Cardiac muscle cell (in vitro differentiated cells and primary cell): ENCODE measurements at places on chromosomes 2 and 18. TPM values are rescaled to one million over a fixed set of nuclear protein-coding genes. Genes with fewer than 3 reads are reported as not detected.

DNA sequence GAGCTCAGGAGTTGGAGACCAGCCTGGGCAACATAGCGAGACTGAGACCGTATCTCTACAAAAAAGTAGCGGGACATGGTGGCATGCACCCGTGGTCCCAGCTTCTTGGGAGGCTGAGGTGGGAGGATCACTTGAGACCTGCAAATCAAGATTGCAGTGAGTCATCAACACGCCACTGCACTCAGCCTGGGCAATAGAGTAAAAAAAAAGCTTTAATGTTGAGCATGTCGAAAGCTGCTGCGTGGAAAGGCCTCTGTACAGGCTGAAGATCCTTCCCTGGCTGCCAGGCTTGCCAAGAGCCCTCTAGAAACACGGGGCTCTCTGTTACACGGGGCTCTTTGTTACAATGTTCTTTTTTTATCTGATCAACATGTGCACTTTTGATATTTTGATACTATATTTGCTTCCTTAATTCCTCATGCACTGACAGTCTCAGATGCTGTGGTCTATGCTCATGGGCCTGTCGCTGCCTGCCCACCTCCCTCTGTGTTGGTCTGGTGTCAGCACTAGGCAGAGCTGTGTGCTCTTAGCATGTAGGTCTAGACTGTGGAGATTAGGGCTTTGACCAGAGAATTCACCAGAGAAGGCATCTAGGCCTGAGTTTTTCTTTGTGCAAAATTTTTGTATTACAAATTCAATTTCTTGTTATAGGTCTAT lies 18.7 kb downstream of the CLK1 start:
- no peak overlapping the region for H3K27ac ChIP-seq
- no peaks in the 10 kb centered on the region for H3K4me1 ChIP-seq
- H3K27me3 ChIP-seq: no peaks in the 10 kb centered on the region
- no peaks in the 10 kb centered on the region for H3K36me3 ChIP-seq
- no peak overlapping the region for H3K4me3 ChIP-seq

DNA sequence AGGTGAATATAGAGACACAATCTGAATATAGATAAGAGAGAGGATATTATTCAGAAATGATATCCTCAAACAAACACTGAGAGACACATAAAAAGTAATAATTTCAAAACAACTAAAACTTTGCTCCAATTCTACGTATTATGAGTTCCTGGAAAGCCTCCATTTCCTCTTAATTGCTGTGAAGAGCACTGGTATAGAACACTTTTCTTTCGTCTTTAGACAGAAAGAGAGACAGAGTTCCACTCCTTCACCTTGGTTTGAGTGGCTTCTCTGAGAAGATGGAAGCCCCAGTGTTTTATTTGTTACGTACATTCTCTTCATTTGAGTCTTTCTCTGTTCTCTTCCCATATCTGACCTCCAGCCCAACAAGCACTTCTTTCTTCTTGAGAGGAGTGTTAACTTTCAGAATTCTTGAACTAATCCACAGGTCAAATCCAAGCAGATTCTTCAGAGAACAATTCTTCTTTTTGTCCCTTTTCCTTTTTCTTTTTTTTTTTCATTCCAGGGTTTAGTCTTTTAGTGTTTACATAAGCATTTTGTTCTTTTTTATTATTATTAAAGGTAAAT lies 6.4 kb upstream of the PIK3C3 start:
- no peaks in the 10 kb centered on the region for H3K36me3 ChIP-seq
- no peak overlapping the region for H3K4me3 ChIP-seq
- H3K4me1 ChIP-seq: no peaks in the 10 kb centered on the region
- no peaks in the 10 kb centered on the region for H3K27me3 ChIP-seq
- no peak for DNase-seq

DNA sequence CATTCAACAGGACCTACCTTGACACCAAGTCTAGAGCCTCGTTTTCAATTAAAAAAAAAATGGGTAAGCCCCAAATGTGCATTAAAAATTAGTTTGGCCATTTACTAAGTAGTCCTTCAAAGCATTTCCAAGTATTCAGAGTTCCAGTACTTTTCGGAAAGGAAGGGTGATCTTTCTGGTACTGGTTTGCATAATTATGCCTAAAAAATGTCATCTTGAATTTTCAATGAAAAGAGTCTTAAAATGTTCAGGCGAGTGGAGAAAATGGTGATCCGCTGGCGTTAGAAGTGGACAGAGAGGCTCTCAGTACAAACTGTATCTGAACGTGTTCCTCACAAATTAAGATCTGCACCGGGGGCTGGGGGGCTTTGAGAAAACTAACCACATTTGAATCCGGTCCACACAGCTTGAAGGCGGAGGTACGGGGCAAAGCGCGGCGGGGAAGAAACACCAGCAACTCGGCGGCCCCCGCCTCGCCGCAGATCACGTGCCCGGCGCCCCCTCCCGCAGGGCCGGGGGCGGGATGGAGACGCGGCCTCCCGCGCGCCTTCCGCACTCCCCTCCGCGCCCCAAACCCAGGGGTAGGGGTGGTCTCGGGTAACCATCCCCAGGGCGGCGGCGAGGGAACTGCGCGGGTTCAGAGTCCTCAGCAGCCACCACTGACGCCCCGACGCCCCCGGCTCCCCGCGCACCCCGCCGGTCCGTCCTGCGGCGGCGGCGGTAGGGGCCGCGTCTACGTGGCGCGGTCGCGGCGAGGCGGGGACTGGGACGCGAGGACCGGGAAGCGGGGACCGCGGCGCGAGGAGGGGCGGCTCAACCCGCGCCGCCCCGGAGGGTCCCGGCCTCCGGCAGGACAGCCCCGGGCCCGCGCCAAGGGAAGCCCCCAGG lies 564 bp downstream of the LPIN2 start:
- peaks cover 17% of the 10 kb centered on the region for H3K36me3 ChIP-seq
- peak; percentile 30 for DNase-seq
- H3K27me3 ChIP-seq: no peaks in the 10 kb centered on the region
- peak overlapping the region; percentile 80 for H3K4me3 ChIP-seq
- peak overlapping the region; percentile 98 for H3K27ac ChIP-seq
- peaks cover 10% of the 10 kb centered on the region for H3K4me1 ChIP-seq

DNA sequence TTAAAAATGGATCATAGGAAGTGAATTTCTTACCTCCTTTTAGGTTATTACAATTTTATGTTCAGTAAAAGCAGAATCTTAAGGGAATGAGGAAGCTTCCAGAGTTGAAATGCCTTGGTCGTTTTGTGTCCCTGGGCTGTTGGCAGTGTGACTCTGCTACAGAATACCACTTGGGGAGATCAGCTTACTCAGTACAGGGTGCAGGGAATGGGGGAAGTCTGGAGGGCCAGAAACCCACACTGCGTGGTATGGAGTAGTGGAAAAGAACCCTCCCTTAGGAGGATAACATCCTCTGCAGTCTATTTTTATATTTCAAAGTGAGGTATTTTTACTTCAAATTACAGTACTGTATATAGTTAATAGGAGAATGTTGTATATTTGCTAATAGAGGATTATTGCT lies 51.1 kb downstream of the R3HDM1 start:
- H3K27ac ChIP-seq: no peak overlapping the region
- no peaks in the 10 kb centered on the region for H3K36me3 ChIP-seq
- DNase-seq: no peak
- H3K27me3 ChIP-seq: no peaks in the 10 kb centered on the region

- no peaks in the 10 kb centered on the region for H3K4me1 ChIP-seq
- H3K36me3 ChIP-seq: no peaks in the 10 kb centered on the region
- DNase-seq: no peak
- no peak overlapping the region for H3K4me3 ChIP-seq
- no peaks in the 10 kb centered on the region for H3K27me3 ChIP-seq
These were observed 164.8 kb downstream of the ARHGAP15 start for GRCh38 chr2:143294068-143294467.

DNA sequence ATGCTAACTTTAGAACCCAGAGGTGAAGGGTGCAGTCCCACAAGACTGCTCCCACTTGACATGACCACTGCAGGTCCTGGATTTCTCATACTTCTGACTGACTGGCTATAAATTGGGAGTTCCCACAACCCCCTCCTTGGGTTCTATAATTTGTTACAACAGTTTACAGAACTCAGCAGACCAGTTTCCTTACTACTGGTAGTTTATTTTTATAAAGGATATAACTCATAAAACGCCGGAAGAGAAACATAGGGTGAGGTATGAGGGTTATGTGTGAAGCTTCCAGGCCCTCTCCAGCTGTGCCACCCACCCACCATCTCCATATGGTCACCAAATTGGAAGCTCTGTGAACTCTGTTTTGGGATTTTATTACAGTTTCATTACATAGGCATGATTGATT lies 839.6 kb downstream of the TSN start:
- no peak for DNase-seq
- no peaks in the 10 kb centered on the region for H3K36me3 ChIP-seq
- no peak overlapping the region for H3K27ac ChIP-seq
- no peak overlapping the region for H3K4me3 ChIP-seq
- H3K27me3 ChIP-seq: no peaks in the 10 kb centered on the region

GRCh38 chr2:180630756-180631155 lies 349.6 kb upstream of the UBE2E3 start:
- no peaks in the 10 kb centered on the region for H3K36me3 ChIP-seq
- no peaks in the 10 kb centered on the region for H3K27me3 ChIP-seq
- H3K4me3 ChIP-seq: no peak overlapping the region
- H3K4me1 ChIP-seq: no peaks in the 10 kb centered on the region
- no peak overlapping the region for H3K27ac ChIP-seq
- DNase-seq: no peak

DNA sequence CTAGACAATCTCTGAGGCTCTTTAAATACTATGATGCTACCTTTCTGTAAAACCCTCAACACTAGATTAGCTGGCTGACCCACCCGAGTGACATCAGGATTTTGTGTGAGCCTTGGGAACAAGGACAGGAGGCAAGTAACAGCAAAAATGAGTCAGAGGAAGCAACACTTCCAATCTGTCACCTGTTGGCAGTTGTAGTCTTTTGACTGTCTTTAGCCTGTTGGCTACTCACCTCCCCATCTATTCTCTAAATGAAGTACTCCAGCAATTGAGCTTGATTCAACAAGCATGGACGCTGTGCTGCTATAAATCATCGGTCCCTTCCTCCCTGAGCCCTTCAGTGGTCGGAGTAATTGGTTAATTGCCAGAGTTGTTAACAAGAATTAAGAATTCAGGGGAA lies 898.7 kb downstream of the BCL11A start:
- no peaks in the 10 kb centered on the region for H3K36me3 ChIP-seq
- no peaks in the 10 kb centered on the region for H3K27me3 ChIP-seq
- no peak for DNase-seq
- no peak overlapping the region for H3K4me3 ChIP-seq

DNA sequence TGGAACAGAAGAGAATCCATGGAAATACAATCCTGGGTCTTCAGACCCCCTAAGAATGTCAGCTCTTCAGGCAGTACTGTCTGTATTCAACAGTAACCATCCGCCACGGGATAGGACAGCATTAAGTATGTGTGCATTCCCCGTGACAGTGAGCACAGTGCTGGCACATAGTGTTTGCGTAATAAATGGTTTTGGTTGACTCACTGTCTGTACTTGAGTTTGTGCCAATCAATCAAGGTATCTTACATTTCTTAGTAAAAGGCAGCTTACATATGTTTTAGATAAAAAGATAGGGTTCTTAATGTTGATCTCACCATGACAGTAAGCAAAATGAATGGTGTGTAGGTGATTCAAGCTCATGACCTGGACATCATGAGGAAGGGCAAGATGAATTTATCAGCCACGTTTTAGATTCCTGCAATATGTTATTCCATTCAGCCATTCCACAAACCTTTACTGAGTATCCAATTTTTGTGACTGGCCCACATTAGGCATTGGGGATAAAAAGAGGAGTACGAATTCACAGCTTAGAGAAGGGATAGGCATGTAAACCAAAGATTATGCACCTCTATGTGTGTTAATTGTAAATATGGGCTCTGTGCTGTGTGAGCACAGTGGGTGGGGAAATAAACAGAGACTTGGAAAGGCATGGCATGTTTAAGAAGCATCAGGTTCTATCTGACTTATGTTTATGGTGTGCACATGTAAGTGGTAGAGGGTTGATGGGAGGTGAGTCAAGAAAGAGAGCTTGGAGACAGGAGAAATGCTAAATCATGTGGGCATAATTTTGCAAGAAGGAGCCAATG lies 258.8 kb downstream of the SLC8A1 start:
- H3K27me3 ChIP-seq: no peaks in the 10 kb centered on the region
- DNase-seq: peak; percentile 8
- no peaks in the 10 kb centered on the region for H3K4me1 ChIP-seq
- no peak overlapping the region for H3K4me3 ChIP-seq
- H3K36me3 ChIP-seq: no peaks in the 10 kb centered on the region
- no peak overlapping the region for H3K27ac ChIP-seq

- H3K27me3 ChIP-seq: no peaks in the 10 kb centered on the region
- H3K36me3 ChIP-seq: no peaks in the 10 kb centered on the region
- H3K4me3 ChIP-seq: no peak overlapping the region
- peaks cover 14% of the 10 kb centered on the region for H3K4me1 ChIP-seq
These were observed 6.4 kb upstream of the ITGB6 start for GRCh38 chr2:160206436-160206835.

GRCh38 chr2:55885127-55885943 lies 38.2 kb downstream of the EFEMP1 start:
- H3K36me3 ChIP-seq: no peaks in the 10 kb centered on the region
- H3K27ac ChIP-seq: no peak overlapping the region
- no peaks in the 10 kb centered on the region for H3K27me3 ChIP-seq
- no peak for DNase-seq

DNA sequence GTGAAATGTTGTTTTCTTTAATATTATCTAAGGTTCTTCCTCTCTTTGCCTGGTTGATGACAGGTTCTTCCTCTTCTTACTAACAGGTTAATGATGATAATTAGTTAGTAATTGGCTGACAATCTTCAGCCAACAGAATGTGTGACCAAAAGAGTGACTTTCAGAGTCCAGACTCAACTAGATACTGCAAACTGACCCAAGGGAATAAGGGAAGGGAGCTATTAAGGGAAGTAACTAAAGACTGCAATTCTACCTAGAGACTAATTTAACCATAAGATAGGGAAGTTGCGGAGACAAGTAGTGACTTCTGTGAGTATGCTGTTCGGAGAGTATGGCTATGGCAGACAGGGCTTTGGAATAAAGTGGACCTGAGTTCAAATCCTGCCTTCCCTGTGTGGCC lies 127.3 kb upstream of the TACR1 start:
- H3K36me3 ChIP-seq: no peaks in the 10 kb centered on the region
- H3K27ac ChIP-seq: no peak overlapping the region
- no peaks in the 10 kb centered on the region for H3K27me3 ChIP-seq
- DNase-seq: no peak

- H3K27me3 ChIP-seq: no peaks in the 10 kb centered on the region
- peak; percentile 65 for DNase-seq
- H3K36me3 ChIP-seq: no peaks in the 10 kb centered on the region
- no peak overlapping the region for H3K4me3 ChIP-seq
- H3K27ac ChIP-seq: no peak overlapping the region
These were observed 5.3 kb downstream of the HDAC4 start for GRCh38 chr2:239395524-239395923.

Gene FEV
- total RNA-seq: not detected in 2 replicates

Gene NAB1
- 37.2 and 50.7 TPM in 2 replicates for total RNA-seq

Gene GPC1
- total RNA-seq: 75.1 and 80.9 TPM in 2 replicates

Gene ZSWIM2
- total RNA-seq: not detected in 2 replicates

Gene LHCGR
- 0.57 TPM in 1 of 2 replicates, not detected in the other for total RNA-seq

Gene LONRF2
- total RNA-seq: 0.83 and 1.7 TPM in 2 replicates

Gene ATP6V1B1
- total RNA-seq: 0.81 and 3.0 TPM in 2 replicates
